ENCODE measurements at places on chromosomes 13 and 19. TPM values are rescaled to one million over a fixed set of nuclear protein-coding genes. Genes with fewer than 3 reads are reported as not detected.

DNA sequence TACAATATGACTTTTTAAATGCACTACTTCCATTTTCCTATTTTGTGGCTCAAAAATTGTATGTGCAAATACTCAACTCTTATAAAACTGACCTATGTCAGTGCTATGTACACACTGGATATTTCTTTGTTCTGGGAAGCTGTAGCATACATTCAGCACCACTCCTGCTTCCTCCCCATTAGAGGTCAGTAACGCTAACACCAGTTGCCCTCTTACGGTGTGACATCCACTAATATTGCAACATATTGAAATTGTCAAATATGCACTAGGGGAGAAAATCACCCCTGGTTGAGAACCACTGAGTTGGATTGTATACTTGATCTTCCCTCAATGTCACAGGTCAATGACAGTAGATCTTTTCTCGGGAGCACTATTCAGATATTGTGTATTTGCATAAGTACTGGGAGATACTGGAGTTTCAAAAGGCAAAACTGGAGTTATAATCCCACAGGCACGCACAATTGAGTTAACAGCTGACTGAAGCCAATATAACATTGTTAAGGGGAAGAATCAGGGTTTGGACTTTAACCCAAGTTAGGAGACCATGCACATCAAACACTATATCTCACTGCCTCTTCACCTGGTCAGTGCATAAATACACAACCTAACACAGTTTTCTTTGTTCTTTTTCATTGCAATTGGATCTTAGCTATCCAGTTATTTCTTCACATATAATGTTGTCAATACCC lies 1276.5 kb upstream of the MIR17HG start:
- H3K27ac ChIP-seq: no peak overlapping the region
- DNase-seq: no peak
- H3K36me3 ChIP-seq: no peaks in the 10 kb centered on the region
- no peak overlapping the region for H3K4me3 ChIP-seq

GRCh38 chr19:14530506-14530905 lies 1.1 kb downstream of the TECR start:
- peaks cover 23% of the 10 kb centered on the region for H3K4me1 ChIP-seq
- no peaks in the 10 kb centered on the region for H3K36me3 ChIP-seq
- H3K27ac ChIP-seq: no peak overlapping the region
- DNase-seq: no peak
- H3K27me3 ChIP-seq: no peaks in the 10 kb centered on the region
- peak overlapping the region; percentile 98 for H3K4me3 ChIP-seq

GRCh38 chr19:19324059-19324770 lies 3.6 kb downstream of the MAU2 start:
- no peaks in the 10 kb centered on the region for H3K27me3 ChIP-seq
- H3K27ac ChIP-seq: no peak overlapping the region
- no peak for DNase-seq
- peaks cover 16% of the 10 kb centered on the region for H3K36me3 ChIP-seq
- peaks cover 16% of the 10 kb centered on the region for H3K4me1 ChIP-seq

DNA sequence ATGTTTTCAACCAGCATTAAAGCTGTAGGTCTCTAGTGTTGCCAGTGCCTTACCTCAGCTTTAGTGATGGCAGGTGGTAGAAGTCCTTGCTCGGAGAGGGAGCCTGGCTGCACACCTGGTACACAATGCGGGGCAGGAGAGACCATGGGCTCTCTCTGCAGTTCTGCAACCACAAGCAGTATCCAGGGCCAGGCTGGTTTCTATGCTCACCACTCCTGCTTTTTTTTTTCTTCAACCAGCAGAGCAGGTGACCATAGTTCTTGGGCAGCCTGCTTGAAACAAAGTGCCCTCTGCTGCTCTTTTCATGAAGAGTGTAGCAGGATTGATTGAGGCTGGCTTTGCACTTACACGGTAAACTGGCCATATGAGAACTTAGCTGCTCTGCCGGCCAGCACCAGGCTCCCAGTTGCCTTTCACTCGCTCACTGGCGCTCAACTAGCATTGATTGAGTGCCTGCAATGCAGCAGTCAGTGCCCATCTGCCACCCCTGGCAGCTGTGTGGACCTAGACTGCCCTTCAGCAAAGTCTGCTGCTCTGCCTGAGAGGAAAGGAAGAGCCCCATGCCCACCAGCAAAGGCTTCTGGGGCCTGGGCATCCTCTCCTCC lies 4.4 kb upstream of the CHAMP1 start:
- DNase-seq: no peak
- H3K4me3 ChIP-seq: no peak overlapping the region
- H3K27ac ChIP-seq: no peak overlapping the region

CEACAM8 gene
- not detected for total RNA-seq

DNA sequence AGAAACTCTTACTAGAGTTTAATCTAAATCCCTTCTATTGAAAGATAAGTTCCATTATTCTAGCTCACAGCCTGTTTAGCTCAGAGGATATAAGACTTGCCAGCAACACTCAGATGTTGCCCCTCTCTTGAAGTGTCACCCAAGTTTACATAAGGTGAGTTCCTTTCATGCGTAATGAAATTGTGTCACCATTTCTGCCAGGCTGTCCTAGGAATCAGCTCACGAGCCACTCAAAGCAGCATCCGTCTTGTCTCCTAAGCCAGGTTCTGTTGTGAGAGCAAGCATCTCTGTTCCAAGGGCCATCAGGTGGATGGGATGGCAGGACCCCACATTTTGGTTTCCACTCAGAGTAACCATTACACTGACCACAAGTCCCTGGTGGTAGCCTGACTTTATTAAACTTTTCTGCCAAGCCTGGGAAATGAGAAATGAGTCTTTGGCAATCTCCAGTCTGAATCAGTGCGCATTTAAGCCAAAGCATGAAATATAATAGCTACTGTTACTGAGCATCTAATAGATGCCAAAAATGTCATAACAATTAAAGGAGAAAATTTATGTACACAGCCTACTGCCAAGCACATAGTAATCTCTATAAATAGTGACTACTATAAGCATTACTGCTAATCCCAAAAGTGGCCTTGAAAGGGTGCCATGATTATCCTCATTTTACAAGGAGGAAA lies 179.6 kb upstream of the MIR17HG start:
- no peak overlapping the region for H3K4me3 ChIP-seq
- peaks cover 17% of the 10 kb centered on the region for H3K36me3 ChIP-seq
- peaks cover 29% of the 10 kb centered on the region for H3K4me1 ChIP-seq
- DNase-seq: no peak

CATSPERD gene
- not detected for total RNA-seq

BABAM1 gene
- 79.1 TPM for total RNA-seq

GRCh38 chr13:100306434-100306999 lies 217.6 kb downstream of the PCCA start:
- peaks cover 20% of the 10 kb centered on the region for H3K4me1 ChIP-seq
- no peaks in the 10 kb centered on the region for H3K36me3 ChIP-seq
- no peak for DNase-seq
- H3K27ac ChIP-seq: peak overlapping the region; percentile 84
- H3K4me3 ChIP-seq: no peak overlapping the region

DNA sequence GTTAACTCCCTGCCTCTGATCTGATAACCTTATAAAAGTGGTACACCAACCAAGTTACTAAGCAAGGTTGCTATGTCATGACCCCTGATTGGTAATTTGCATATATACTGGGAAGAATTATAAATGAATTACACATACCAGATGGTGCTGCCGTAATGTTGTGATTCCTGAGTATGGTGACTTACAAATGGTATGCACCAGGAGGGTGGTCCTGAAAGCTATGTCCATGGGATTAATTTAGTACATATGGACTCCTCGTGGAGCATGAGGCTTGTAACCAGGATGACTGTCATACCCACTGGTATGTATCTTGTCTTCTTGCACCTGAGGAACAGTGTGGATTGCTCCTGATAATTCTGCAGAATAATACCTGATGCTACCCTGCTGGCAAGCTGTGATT lies 240.6 kb downstream of the GPC6 start:
- no peak overlapping the region for H3K4me3 ChIP-seq
- no peak for DNase-seq
- peaks cover 9% of the 10 kb centered on the region for H3K36me3 ChIP-seq

TBXA2R gene
- 0.23 TPM for total RNA-seq

- DNase-seq: no peak
- H3K27ac ChIP-seq: peak overlapping the region; percentile 84
Observed at GRCh38 chr19:27794494-27795042, 1418.4 kb downstream of the UQCRFS1 start.

DNA sequence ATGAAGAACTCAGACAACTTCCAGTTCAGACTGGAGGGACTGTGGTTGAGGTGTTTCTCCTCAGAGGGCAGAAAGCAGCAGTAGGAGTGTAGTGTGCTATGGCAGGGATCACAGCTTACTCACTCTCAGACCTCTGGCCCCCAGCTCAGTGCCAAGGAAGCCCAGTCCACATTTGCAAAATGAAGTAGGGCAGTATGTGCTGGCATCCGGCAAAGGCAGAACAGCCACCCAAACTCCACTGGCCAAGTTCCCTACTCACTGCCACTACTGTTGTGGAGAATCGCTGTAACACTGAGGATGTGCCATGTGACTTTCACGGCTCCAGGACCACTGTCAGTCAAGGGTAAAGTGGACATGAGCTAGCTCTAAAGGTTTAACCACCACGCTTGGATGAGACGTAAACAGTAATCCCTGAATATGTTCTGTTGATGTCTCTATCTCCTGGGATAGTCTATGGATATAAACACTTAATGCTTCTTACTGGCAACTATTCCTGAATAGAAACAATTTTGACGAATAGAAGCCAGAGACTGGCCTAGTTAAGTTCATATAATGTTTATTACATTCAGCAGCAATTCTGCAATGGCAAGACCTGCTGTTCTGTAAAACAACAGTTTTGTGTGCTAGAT lies 67.0 kb upstream of the SLC15A1 start:
- H3K4me1 ChIP-seq: no peaks in the 10 kb centered on the region
- H3K4me3 ChIP-seq: no peak overlapping the region
- no peak for DNase-seq
- H3K27ac ChIP-seq: no peak overlapping the region
- H3K27me3 ChIP-seq: no peaks in the 10 kb centered on the region

DNA sequence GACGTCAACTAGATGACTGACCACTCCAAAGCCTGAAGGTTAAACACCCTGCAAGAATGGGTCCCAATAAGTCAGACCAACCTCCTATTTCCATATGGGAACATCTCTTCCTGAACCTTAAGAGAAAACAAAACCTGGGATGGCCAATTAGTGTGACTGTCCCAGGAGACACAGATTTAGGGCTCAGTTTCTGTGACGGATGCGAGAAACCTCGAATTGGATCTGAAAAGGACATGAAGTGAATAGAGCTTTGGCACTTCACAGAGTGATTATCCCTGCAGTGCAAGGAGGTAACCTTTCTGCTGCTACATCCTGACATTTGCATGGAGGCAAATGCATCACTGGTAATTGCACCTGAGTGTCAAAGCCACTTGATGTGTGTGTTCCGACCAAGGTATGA lies 442.2 kb upstream of the KLF12 start:
- no peak for DNase-seq
- H3K27ac ChIP-seq: peak overlapping the region; percentile 83
- H3K36me3 ChIP-seq: no peaks in the 10 kb centered on the region
- peak overlapping the region; percentile 84 for H3K4me3 ChIP-seq
- H3K4me1 ChIP-seq: peaks cover 26% of the 10 kb centered on the region

- H3K4me1 ChIP-seq: peaks cover 4% of the 10 kb centered on the region
- peaks cover 25% of the 10 kb centered on the region for H3K36me3 ChIP-seq
- no peak for DNase-seq
- H3K4me3 ChIP-seq: no peak overlapping the region
Observed at GRCh38 chr19:6032827-6033226, 54.9 kb upstream of the RANBP3 start.

DNA sequence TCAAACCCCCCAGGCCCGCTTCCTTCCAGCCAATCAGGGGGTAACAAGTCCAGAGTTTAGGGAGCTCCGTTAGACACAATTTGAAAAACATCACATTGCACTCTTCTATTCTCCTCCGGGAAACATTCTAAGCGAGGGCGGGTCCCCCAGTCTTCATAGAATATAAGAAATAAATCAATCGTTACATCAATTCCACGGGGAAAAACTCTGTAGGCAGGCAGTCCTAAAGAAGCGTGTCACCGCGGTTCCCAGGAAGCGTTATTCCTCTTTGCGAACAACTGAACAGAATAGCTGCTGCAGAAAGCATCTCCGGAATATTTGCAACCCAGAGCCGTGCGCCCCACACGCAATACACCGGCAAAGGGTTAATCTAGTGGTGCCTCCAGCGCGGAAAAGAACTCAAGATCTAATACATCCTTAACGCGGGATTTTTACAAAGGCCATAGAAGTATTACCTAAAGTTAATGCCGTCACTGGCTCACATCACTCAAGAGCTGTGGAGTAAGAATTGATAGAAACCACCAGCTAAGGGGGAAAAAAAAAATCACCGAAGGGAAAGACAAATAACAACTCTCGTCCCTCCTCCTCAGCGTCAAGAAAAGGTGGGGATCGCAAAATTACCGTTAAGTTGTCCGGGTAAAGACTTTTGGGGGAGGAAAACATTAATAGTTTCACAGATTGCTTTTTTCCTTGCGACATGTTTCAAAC lies 65.1 kb downstream of the KCNRG start:
- DNase-seq: peak; percentile 12
- H3K27ac ChIP-seq: peak overlapping the region; percentile 99
- peaks cover 59% of the 10 kb centered on the region for H3K4me1 ChIP-seq
- peaks cover 3% of the 10 kb centered on the region for H3K36me3 ChIP-seq
- H3K4me3 ChIP-seq: peak overlapping the region; percentile 100

NLRP5 gene
- not detected for total RNA-seq

ARRDC5 gene
- total RNA-seq: not detected

SIGLEC14 gene
- not detected for total RNA-seq

SPACA4 gene
- total RNA-seq: not detected

RPS19 gene
- total RNA-seq: 2,613 TPM

- no peaks in the 10 kb centered on the region for H3K27me3 ChIP-seq
- H3K4me3 ChIP-seq: peak overlapping the region; percentile 69
- peaks cover 24% of the 10 kb centered on the region for H3K4me1 ChIP-seq
- DNase-seq: no peak
- H3K27ac ChIP-seq: peak overlapping the region; percentile 91
Observed at GRCh38 chr19:18304208-18304457, 18.7 kb downstream of the LSM4 start.

KLK15 gene
- total RNA-seq: not detected

- DNase-seq: no peak
- H3K4me3 ChIP-seq: peak overlapping the region; percentile 91
- H3K4me1 ChIP-seq: peaks cover 38% of the 10 kb centered on the region
- peaks cover 27% of the 10 kb centered on the region for H3K27me3 ChIP-seq
- no peaks in the 10 kb centered on the region for H3K36me3 ChIP-seq
- peak overlapping the region; percentile 90 for H3K27ac ChIP-seq
Observed at GRCh38 chr19:53868091-53868891, 608 bp downstream of the MYADM start.

LYPD5 gene
- not detected for total RNA-seq

LIN7B gene
- total RNA-seq: 7.5 TPM

CYP2A6 gene
- total RNA-seq: not detected
